NCI-H1417 treated with DMSO at 0.1 percent for 48 hours (cell line): ENCODE measurements at places on chromosomes 5 and 9.
A peak's percentile ranks its signal among the peaks of the same experiment; 100 is the strongest.

DNA sequence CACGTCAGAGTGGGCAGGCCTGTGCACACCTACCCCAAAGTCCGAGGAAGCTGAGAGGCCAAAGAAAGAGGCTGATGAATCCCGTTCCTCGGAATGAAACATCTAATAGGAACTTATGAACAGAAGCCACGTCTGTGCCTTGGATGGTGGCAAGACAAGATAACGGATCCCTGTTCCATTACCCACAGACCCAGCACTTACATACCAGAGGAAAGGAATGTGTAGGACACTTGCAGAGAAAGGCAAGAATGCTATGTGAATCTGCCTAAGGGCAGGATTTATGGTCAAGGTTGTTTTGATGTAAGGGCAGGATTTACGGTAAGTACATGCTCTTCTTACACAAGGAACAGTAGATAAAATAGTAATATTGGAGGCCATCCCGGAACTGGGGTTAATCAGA is 93.2 kb downstream of the WDR41 start:
- DNase-seq, result no peak

GRCh38 chr9:122835313-122835731 is 6.9 kb upstream of the PDCL start:
- no peak for DNase-seq

DNA sequence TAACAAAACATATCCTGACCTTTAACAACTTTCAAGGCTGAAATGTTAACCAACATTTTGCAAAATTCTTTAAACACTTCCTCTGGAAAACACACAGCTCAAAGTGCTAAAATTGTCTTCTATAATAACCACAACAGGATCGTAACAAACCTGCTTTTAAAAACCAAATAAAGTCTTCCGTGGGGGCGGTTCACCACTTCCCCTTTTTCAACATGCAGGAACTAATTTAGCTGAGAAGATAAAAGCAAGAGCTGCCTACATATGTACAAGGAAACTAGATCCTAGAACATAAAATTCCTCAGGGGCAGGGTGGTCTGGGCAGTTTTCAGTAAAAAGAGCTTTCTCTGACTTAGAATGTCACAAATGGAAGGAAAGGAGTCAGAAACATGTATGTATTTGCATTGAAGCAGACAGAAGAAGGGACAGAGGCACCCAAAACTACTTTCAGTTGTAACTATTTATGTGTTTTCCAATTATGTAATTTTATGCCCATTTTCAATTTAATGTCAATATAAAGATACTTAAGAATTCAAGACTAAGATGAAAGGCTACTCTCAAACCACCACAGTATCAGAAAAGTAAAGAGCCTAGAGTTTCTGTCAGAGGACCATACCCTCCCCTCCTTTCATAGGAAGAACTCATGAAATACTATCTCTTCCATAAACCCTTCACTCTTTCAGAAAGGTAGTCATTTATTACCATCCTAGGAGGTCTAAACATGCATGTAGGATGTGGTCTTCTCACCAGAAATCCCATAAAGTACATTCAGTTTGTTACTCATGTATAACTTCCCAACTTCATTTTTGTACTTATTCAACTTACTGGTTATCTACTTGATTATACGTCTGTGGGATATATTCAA is 185.9 kb upstream of the RASA1 start:
- no peak for DNase-seq

- no peak for DNase-seq
Observed at GRCh38 chr9:71737455-71737854, 30.9 kb downstream of the CEMIP2 start.

GRCh38 chr5:172164769-172165212 is 23.2 kb downstream of the STK10 start:
- DNase-seq, result no peak

DNA sequence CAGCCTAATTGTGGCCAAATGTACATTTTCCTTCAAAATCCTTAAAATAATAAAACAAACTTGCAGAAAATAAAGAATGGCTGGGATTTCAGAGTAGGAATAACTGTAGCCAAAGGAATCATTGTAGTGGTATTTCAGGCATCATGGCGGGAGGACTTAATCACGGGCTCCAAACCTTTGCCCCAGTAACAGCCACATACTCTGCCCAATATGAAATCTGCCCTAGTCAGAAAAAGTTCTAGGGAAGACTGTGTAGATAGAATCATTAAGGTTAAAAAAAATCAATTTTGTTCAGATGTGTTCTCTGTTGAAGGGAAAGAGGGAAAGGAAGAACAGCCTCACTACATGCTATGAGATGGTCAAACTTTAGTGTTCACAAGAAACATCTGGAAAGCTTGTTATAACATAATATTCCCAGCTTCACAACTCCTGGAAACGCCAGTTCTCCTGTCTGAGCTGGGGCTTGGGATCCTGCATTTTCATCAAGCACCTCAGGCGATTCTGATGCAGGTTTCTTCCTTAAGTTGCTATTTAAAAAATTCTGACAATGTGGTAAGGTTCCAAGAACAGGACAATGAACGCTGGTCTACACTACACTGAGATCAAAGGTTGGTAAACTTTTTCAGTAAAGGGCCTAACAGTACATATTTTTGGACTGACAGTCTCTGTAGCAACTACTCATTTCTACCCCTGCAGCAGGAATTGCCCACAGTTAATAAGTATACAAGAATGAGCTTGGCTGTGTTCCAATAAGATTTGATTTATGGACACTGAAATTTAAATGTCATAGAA is 87.9 kb downstream of the CEMIP2 start:
- no peak for DNase-seq

DNA sequence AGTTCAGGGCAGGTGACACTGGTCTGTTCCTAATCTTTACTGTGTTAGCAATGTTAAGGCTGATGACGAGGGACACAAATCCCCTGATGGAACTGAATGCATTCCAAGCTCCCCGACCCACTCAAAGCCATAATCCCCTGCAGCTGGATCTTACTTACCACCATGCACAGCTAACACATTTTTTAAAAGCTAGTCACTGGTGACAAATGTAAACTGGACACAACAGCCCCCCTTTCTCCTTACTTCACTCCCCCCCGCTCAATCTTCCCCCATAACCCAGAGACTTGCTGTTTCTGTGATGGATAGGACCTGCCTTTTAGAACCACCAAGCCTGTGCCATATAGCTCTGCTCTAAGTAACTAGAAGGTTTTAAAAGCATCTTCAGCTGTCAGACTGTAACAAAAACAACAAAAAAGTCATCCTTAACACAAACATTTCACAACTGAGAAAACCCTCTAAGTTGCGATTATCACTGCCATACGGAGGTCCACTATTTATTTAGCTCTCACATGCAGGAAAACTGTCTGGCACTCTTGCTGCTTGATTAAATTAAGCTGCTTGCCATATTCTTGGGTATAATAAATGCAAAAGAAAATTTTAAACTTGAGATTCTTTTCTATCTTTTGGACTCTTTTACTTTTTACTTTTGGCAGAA is 44.4 kb downstream of the BNC2 start:
- no peak for DNase-seq

DNA sequence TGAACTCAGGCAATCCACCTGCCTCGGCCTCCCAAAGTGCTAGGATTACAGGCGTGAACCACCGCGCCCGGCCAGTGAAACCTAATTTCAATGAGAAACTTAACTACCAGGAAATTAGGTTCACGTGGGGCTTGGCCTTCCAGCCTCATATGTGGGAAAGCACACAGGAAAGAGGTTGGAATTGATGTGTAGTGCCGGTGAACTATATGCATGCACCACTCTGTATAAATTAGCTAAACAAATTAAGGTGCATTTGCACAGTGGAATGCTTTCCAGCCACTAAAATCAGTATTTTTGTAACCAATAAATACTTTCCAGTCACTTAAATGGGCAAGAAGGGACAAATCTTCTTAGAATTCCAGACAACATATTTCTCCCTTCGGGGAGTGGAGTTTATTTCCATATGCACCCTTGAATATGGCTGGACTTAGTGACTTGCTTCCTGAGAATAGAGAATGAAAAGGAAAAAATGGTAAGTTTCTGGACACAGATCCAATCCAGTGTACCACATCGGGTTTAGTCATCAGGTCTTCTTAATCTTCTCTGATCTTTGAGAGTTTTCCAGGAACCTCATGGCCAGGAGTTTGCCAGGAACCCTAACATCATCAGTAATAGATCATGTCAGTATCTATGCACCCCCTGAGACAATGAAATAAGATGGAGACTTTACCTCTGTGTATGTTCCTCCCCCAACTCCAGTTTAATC is 24.9 kb downstream of the ATOX1 start:
- DNase-seq, result no peak

DNA sequence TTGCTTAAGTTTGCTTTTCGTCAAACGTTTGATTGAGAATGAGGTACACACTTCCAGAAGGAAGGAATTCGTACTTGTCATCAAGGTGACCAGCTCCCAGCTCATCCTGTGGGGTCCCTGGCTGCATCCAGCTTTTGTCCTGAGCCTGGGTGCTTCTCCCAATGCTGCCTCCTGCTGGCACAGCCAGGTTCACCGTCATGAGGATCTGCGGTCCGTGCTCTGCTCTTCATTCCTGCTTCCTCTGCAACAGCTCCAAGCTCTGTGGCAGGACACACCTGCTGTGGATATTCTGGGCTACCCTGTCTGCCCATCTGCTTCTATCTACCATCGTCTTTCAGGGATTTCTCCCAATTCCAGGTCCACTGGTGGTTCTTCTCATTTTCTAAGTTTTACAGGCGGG is 13.3 kb upstream of the UBE2QL1 start:
- DNase-seq, result no peak

GRCh38 chr5:123665822-123666371 is 153.9 kb downstream of the CSNK1G3 start:
- DNase-seq, result no peak

- no peak for DNase-seq
Observed at GRCh38 chr9:91055845-91056244, 254.2 kb downstream of the SYK start.

DNA sequence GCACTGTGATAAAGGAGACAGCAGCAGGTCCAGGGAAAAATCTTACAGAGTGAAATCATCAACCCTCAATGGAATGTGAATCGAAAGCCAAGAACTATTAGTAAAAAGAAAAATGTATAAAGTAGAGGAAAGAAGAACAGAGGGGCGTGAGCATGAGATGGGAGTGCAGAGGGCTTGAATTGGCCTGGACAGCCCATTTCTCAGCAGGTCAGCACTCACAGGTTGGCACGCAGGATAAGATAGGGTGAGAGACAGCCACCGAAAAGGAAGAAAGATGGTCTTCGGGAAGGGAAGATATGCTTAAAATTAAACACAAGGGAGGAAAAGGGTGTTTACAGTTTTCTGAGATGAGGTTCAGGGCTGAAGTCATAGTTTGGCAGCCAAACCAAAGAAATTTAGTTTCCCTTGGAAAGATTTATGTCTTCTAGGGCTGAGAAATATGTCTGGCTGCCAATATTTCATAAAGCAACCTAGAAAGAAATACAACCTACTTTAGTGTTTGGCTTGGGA is 524.7 kb downstream of the SPATA31D1 start:
- DNase-seq, result no peak

DNA sequence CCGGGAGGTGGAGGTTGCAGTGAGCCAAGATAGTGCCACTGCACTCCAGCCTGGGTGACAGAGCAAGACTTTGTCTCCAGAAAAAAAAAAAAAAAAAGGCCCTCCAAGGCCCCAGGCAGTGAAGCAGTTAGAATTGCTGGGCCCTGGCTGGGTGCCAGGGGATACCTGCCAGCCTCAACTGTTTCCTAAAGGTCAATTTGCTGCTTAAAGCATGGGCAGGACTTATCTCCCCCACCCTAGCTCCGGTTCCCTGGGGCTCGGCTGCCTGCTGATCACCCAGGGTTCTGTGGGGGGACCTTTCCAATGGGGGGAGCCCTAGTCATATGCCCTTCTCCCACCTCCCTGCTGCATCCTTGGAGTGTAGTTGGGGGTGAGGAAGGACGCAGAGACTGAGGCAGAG is 25.7 kb downstream of the NCS1 start:
- no peak for DNase-seq

GRCh38 chr5:104793755-104794080 is 1231.1 kb upstream of the NUDT12 start:
- DNase-seq, result no peak

- DNase-seq, result no peak
Observed at GRCh38 chr9:13719981-13720676, 440.6 kb upstream of the MPDZ start.

GRCh38 chr5:61784341-61784740 is 452.3 kb downstream of the ZSWIM6 start:
- DNase-seq, result no peak

GRCh38 chr5:140883373-140883772 is 1.4 kb downstream of the PCDHA13 start:
- no peak for DNase-seq

DNA sequence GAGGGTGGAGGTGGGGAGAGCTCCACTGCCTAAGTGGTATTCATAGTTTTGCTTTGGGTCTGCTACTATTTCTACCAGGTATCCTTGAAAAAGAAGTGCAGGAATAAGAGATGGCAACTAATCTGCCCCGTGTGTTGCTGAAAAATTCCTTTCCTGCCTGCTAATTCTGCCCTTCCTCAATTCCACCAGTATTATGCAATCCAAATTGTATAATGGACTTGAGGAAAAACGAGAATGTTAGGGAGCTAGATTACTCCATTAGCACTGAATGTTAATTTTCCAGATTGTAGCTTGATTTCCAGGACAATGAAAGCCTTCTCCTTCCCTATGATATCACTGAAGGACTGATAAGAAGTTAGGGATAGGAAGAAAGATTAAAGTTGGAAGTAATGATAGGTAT is 16.9 kb downstream of the ADAM19 start:
- no peak for DNase-seq

DNA sequence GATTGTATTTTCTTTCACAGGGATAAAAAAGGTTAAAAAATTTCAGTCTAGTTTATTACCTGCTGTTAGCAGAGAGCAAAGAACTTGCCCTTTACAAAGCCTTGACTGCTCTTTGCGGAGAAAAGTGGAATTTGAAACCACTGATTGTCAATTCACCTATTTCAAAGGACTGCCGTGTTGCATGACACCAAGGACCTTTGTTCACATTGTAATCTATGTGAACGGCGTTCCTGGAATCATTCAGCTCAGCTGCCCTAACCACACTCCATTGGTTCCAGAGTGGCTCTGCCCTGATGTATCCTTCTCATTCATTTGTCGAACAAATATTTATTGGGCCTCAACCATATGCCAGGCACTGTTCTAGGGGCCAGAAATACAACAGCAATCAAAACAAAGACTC is 377.5 kb upstream of the RFX3 start:
- no peak for DNase-seq

GRCh38 chr5:40376566-40376965 is 303.1 kb upstream of the PTGER4 start:
- DNase-seq, result no peak

DNA sequence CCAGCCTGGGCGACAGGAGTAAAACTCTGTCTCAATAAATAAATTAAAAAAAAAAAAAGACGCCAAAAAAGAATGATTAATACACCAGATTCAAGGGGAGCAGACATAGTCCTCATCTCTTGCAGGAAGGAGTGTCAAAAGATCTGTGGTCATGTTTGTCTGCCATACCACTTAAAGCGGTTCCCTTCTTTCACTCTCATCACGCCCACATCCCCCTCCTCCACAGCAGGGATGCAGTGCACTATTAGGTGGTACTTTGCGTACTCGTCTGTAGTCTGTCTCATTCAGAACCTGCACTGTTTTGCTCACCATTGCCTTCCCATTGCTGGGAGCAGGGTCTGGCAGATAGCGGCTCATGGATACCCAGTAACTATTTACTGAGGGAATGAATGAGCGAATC is 11.2 kb downstream of the CDHR2 start:
- no peak for DNase-seq

- DNase-seq, result no peak
Observed at GRCh38 chr5:173998531-173998930, 9.6 kb downstream of the C5orf47 start.

- DNase-seq, result peak; percentile 38
Observed at GRCh38 chr5:34898258-34898895, 16.9 kb downstream of the RAD1 start.
